ENCODE measurements at places on chromosomes 5 and 9.

- DNase-seq = peak; percentile 12
Measured at GRCh38 chr9:14985419-14985818, 75.2 kb upstream of the FREM1 start.

- DNase-seq = no peak
Measured at GRCh38 chr9:95246547-95246946, 71.0 kb downstream of the FANCC start.

DNA sequence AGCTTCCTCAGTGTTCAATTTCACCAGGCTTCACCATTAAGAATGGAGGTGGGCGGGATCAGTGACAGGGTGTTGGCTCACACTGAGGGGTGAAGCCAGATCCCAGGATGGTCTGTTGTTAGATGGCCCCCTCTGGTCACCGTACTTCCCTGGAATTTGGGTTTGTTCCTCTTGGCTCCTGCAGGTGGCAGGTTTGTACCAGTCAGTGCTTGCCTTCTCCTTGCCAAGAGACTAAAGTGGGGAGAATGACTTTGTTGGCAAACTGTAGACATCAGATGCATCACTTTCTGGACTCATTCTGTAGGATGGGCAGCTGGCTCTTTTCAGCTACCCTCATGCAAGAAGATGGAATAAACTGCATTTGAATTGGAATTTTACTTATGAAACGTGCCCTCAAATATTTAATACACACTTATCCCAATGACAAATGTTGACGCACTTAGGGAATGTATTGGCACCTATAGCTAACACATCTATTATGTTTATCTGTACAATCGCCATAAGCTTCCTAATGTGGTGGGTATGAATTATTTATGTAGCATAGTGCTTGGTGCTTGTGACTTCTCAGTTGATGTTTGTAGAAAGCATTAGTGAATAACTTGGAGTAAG lies 31.4 kb upstream of the ANKRD55 start:
- DNase-seq = no peak

DNA sequence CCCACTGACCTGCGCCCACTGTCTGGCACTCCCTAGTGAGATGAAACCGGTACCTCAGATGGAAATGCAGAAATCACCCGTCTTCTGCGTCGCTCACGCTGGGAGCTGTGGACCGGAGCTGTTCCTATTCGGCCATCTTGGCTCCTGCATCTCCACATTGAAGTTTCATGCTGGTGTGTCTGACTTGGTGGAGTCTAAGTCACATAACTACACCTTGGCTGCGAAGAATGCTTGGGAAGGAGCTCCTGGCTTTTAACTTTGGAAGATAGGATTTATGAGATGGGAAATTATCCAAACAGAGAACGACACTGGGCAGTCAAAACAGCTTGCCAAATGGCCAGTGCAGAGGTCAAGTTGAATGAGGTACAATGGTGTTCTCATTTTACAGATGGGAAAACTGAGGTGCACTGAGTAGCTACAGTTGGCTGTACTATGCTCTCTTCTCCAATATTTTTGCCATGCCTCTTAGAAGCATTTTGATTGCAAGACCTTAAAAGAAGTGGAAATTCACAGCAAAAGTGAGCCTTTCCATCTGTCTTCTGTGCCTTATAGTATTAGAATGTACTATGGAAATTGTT lies 36.7 kb downstream of the CCDC192 start:
- DNase-seq = no peak

GRCh38 chr9:129143031-129143927 lies 32.1 kb downstream of the PTPA start:
- DNase-seq = peak; percentile 97

DNA sequence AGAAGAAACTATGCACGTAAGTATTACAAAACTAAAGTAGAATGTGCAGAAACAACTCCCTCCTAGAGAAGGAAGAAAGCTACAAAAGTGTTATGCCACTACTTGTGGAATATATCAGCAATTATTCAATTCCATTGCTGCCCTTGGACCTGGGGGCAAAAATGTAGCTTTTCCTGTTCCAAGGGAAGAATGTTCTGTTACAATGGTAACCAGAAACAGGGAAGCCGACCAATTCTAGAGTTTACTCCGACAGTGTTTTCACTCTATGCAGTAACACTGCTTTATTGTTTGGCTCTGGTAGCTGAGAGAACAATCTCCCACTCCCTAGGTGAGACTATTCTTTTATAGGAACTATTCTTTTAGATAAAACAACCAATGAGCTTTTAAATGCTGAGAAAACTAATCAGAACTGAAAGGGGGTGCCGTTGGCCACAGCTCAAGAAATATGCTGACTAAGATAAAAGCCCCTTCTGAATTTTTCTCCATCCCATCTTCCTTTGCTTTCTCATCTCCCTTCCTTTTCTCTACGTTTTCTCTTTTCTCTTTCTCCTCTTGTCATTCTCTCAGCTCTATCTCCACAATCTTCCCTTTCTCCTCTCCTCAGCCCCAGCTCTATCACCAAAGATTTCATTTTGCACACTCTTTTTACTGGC lies 54.1 kb downstream of the SLC1A3 start:
- no peak for DNase-seq

GRCh38 chr5:93915142-93915553 lies 173.7 kb upstream of the POU5F2 start:
- peak; percentile 65 for DNase-seq

- DNase-seq = peak; percentile 80
Measured at GRCh38 chr5:120160124-120160895, 303.8 kb upstream of the PRR16 start.

DNA sequence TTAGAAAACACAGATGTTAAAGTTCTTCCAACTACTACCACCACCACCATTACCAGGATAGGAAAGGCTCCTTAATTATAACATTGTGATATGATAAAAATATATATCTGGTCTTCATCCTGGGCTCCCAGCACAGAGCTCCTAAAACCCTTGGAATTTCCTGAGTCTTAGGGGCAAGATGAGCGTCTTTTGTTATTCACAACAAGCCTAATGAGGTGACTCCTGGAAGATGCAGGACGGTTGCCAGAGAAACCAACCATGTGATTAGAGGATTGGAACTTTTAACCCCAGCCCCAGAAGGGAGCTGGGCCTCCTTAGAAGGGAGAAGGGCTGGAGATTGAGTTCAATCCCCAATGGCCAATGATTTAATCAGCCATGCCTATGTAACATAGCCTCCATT lies 148.0 kb upstream of the ADRA1B start:
- peak; percentile 15 for DNase-seq

Data from foreskin fibroblast (primary cell).